RKO (cell line): ENCODE measurements at places on chromosomes 11 and 22.
A peak's percentile ranks its signal among the peaks of the same experiment; 100 is the strongest.

- DNase-seq: no peak
Observed at GRCh38 chr22:33741025-33741424, 179.3 kb downstream of the LARGE1 start.

DNA sequence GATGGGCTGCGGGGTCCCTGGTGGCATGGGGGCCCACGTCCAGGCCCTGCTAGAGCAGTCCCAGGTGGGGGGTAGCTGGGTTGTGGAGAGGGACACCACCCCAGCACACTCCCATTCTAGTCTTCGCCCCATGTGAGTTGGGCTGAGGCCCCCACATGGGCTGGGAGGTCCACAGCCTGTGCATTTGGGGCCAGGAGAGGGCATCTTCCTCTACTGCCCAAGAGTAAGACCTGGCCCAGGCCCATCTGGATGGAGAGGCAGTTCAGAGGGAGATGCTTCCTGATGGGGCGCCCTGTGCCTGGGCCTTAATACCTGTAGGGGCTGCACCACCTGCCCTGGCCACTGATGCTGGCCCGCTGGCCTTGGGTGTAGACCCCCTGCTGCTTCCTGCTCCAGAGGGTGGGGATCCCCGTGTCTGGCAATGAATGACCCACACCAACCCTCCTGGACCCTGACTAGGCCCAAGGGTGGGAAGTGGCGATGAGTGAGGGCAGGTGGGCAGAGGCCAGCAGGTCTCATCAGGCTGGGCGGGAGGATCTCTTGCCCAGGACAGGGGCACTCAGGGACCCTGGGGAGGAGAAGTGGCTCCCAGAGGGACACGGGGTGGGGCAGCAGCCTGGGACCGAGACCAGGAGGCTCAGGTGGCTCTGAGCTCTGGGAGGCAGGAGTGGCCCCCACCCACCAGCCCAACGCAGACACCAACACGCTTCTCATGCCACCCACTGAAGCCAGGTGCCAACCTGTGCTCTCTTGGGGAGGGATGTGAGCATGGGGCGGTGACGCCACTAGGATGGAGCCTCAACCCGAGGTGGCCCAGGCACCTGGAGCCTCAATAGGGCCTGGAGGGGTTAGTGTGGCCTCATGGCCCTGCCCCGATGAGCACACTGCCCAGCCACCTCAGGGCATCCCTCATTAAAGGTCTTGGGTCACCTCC, 17.4 kb upstream of the GNB1L start:
- DNase-seq: no peak

GRCh38 chr11:111735262-111736116, 30.7 kb downstream of the PPP2R1B start:
- DNase-seq: peak; percentile 65

- peak; percentile 56 for DNase-seq
Observed at GRCh38 chr22:43151251-43152002, at the start of gene TSPO. Gene TSPO (plus strand): TSS chr22:43151559. CDS start chr22:43159239, 7,680 bp downstream.

- no peak for DNase-seq
Observed at GRCh38 chr11:16897470-16898061, 116.6 kb downstream of the PLEKHA7 start.

- DNase-seq: no peak
Observed at GRCh38 chr11:8765294-8765693, 82.7 kb downstream of the RPL27A start.

GRCh38 chr22:20131859-20132685, 468 bp downstream of the ZDHHC8 start:
- no peak for DNase-seq

DNA sequence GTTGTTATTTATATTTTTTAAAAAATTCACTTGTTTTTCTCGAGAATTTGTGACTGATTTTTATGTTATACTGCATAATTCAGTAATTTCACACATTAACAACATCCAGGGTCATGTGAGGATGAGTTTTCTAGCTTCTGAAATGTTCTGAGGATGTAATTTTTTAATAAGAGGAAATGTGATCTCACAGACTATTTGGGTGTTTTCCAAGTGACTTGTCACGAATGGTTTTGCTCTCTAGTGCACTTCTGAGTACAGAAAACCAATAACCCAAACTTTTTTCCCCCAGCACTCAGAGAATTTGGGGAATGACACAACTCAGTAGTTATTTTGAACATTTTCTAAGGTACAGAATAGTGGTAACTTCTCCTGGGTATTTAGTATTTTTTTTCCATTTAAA, 821.1 kb upstream of the ARHGAP42 start:
- DNase-seq: no peak

DNA sequence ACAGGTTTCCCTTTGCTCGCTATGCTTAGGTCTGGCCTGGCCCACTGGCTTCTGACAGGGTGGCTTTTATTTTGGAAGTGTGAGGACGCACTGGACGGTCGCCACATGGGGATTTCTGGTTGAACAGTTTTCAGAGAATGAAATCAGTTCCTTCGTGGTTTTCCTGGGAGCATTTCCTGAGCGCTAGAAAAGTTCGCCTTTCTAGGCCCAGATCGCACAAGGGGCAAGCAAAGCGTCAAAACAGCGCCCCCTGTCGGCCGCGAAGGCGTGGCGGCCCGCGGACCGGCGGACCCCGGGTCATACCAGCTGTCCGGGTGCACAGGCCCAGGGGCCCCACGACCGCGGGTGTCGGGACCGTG, 12.7 kb upstream of the CYP2R1 start:
- DNase-seq: no peak

GRCh38 chr11:3916962-3917361, 61.5 kb downstream of the STIM1 start:
- no peak for DNase-seq

- no peak for DNase-seq
Observed at GRCh38 chr11:125968354-125968753, 22.5 kb downstream of the VSIG10L2 start.

GRCh38 chr11:107446822-107447431, 10.7 kb downstream of the CWF19L2 start:
- no peak for DNase-seq

GRCh38 chr11:75945446-75945845, 130.4 kb downstream of the UVRAG start:
- DNase-seq: no peak

DNA sequence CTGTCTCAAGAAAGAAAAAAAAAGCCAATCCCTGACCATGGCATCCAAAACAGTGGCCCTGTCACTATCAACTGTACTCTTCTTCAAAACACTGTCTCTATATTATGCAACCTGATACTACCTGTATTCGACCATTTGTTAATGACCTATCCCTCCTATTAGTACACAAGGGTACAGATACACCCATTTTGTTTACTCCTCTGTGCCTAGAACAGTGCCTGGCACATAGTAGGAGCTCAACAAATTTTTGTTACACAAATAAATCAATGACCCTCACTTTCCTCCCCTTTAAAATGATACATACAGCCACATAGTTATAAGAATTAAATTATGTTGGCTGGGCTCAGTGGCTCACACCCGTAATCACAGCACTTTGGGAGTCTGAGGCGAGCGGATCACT, 13.4 kb upstream of the CREB3L1 start:
- no peak for DNase-seq

DNA sequence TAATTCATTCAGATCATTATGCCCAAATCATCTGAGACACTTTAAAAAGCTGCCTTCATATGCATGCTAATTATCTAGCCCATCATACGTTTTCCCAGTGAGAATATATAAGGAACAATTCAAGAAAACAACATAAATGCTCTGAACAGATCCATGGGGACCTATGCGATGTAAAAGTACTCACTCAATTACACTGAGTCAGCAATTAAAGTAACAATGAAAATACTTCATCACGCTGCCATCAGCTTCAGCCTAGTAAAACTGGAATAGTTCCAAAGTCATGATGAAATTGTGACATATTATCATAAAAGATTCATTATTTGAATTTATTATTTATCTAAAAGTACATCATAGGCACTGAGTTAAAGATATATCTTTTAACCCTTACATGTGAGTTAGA, 3.7 kb upstream of the OR8K5 start:
- DNase-seq: no peak

GRCh38 chr22:48893288-48894063, 934.2 kb downstream of the BRD1 start:
- DNase-seq: no peak

DNA sequence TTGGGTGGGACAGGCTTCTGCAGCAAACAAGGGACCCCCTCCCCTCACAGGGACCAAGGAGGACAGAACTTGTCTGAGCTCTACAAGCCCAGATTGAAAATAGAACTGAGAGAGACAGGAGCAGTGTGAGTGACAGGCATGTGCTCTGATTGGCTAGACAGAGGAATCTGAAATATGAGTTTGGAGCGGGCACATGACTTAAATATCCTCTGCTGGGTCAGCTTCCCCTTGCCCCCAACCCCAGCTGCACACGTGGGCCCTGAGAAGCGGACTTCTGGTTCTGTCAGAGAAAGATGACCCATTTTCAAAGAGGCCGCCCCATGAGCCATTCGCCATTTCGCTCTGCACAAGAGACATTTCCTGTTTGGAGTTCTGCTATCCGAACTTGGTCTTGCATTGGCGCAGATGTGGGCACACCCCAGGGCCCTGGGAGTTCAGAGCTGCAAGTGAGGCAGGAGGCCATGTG, 5.3 kb downstream of the TUBA8 start:
- no peak for DNase-seq

DNA sequence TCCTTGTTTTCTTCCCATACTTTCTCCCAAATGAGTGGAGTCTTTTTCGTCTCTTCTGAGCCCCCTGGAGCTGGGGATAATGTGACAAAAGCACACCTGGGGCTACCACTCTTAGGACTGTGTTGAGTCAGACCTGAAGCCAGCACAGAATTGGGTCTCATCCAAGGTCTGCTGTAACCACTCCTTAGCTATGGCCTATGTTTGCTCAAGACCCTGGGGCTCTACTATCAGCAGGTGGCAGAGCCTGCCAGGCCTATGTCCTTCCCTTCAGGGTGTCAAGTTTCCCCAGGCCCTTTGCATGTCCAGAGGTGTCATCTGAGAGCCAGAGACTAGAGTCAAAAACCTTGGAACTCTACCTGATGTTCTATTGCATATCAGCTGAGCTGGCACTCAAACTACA, 335.7 kb downstream of the DDX10 start:
- DNase-seq: no peak

DNA sequence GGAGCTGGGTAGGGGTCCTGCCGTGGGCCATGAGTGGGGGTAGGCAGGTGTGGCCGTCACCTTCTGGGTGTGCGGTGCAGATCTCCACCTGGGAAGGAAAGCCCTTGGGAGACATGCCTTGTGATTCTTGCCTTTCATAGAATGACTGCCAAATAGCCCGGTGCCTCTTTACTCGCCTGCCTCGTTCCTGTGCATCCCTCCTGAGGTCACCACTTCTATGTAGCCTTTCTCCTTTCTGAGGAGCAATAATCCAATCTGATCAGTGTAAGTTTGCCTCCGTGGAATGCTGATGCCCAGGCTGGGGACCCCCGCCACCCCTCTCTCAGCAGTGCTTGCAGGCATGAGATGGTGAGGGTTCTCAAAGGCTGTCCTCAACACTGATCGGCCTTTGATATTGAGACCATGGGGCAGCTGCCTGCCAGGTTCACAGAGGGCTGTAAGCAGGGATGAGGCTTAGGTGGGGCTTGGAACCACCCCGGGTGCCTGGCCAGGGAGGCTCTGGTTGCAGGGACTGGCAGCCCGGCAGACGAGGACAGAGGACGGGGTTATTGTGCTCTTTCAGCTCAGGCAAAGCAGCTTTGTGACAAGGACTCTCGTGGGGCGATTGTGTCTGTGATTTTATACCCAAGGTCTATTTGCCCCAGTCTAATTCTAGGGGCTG, 86.1 kb upstream of the WNT7B start:
- DNase-seq: no peak

- no peak for DNase-seq
Observed at GRCh38 chr22:21921729-21922128, 30.9 kb downstream of the PPM1F start.

DNA sequence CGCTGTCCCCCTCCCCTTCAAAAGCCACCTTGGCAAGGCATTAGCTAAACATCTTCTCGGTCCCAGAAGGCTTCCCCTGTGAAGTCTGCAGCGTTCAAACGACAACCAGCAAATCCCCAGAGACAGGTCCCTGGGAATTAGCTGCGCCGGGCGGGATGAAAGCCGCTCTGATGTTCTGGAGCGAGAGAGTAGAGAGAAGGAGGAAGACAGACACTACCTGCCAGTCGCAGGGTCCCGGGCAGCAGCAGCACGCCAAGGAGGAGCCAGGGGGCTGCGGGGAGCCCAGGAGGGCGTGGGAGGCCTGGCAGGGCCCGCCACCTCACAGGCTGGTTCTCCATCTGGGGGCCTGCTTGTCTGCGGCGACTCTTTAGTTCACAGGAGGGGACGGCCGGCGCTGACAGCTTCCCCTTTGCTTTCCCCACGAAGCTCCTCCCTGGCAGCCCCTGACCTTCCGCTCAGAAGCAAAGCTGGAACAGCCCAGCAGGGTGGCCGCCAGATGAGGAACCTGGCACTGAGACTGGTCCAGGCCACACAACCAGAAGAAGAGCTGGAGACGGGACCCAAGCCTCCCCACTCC, at the start of gene NFAM1:
Gene NFAM1, minus strand, starts transcription at position 384 of the 577 bp plus-strand sequence. Its CDS starts 46 bp downstream, at position 338.
- DNase-seq: no peak

DNA sequence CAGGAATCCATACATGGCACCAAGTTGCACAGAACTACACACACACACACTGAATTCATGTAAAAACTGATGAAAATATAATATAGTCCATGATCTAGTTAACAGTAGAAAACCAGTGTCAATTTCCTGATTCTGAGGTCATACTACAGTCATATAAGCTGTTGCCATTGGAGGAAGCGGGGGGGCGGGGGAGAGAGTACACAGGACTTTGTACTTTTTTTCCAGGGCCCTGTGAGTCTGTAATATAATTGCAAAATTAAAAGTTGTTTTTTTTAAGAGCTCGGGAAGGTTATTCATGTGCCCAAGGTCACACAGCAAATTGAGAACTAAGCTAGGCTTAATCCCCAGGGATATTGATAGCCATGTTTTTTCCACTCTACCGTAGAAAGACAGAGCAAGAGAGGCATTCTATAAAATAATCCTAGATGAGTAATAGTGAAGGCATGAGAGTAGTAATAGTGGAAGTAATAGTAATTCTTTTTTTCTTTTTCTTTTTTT, 312.3 kb downstream of the MN1 start:
- DNase-seq: peak; percentile 8

GRCh38 chr11:116282481-116282880, 490.3 kb downstream of the BUD13 start:
- no peak for DNase-seq

DNA sequence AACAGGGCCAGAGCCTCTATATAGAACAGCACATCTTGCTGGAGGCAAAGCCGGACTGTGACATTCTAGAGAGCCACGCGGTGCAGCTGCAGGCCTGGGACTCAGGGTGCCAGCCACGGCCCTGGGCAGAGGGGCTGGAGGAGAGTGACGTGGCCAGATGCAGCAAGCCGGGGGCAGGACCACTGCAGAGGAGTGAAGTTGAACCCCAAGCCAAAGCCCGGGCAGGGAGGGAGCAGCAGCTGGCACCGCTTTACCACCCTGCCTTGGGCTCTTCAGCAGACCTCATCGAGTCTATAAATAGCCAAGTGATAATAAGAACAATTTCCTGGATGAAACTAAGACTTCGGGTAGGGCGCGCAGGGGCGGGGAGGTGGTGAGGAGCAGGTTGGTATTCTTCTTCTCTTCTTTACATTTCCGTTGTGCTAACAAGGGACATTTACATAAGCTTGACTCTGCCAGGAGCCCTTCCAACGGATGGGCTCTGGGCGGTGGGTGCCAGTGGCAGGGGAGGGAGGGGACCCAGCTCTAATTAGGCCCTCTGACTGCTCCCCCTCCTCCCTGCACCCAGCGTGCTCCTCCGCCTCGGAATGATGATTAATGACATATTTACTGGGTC, 110.2 kb downstream of the ST3GAL4 start:
- no peak for DNase-seq
